ENCODE measurements at places on chromosomes 2 and 18.

DNA sequence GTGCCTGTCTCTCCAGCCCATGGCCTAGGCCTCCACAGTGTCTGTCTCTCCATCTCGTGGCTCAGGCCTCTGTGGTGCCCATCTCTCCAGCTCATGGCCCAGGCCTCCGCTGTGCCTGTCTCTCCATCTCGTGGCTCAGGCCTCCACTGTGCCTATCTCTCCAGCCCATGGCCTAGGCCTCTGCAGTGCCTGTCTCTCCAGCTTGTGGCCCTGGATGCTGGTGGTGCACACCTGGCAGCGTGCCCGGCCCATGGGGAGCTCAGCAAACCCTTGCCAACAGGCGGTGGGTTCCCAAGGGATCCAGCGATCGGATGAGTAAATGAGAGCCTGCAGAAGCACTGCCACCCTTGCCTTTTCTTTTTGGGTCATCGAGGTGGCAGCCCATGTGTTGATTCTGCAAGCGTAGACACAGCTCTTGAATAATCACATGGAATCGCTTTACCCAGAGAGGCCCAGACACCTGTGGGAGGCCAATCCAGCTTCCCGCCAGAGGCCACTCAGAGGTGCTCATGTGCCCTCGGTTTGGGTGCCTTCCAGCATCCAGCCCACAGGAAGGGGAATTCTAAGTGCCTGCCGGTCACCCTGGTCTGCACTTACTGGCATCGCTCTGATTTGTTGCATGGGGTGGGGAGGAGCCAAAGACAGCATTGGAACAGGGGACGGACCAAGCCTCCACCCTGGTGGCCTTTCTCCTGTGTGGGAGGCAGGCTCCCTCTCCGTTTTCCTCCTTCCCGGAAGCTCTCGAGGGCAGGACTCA, 101.8 kb upstream of the HDAC4 start:
- no peak for DNase-seq

DNA sequence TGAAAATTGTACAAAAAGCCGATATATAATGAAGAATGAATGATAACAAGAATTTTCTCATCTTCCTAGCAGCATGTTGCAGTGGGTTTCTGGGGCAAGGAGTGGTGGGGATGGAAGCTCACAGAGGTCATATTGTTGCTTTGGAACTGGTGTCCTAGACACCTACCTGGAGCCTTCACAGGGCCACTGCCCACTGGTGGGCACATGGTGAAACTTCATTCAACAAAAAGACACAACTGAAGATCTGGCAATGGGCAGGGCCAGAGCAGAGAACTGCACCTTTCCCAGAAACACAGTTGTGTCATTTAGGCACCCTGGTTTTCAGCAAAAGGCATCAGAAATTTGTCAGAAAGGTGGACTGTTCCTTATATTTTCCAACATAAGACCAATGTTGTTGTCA, 115.3 kb downstream of the FHOD3 start:
- DNase-seq: no peak

GRCh38 chr18:66344227-66344626, 259.7 kb downstream of the CDH19 start:
- no peak for DNase-seq

DNA sequence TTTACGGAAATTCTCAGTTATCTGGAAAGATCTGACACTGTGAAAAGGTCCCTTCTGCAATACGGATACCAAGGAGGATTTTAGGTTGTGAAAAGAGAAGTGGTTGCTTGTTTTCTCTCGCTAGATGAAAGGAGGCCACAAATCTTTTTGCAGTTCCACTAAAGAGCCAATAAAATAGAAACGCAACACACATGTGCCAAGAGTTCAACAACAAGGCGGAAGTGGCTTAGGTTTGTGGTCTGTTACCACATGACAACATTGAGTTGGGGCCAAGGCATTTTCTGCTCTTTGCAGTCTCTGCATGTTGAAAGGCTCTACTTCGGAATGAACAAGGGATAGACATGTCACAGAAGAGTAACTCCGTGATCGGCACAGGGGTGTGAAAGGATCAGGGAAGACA, 115.7 kb upstream of the OSR1 start:
- DNase-seq: peak; percentile 18

GRCh38 chr2:185279999-185280398, 458.6 kb upstream of the FSIP2 start:
- DNase-seq: no peak

GRCh38 chr2:38619458-38620164, 16.9 kb upstream of the HNRNPLL start:
- DNase-seq: no peak

- no peak for DNase-seq
These were observed 86.2 kb upstream of the THOC1 start for GRCh38 chr18:354003-354402.

DNA sequence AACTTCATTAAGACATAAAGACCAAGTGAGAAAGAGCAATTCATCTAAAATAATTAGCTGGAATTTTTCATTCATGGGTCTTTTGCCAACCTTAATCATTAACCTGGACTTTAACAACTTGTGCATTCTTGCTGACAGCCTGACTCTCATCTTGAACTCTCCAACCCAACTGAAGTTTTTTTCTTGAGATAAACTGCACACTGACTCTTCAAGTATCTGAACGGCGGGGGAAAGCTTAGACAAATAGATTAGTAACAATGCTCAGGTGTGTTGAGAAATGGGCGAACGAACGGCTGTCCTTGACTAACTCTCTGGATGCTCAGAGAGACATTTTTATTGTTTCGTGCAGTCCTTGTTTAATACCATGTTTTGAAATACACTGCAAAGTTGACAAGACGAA, 186.0 kb downstream of the DPP10 start:
- no peak for DNase-seq

GRCh38 chr2:234137400-234138014, 87.0 kb downstream of the SPP2 start:
- no peak for DNase-seq

- no peak for DNase-seq
These were observed 38.7 kb downstream of the STK39 start for GRCh38 chr2:168208652-168209051.

DNA sequence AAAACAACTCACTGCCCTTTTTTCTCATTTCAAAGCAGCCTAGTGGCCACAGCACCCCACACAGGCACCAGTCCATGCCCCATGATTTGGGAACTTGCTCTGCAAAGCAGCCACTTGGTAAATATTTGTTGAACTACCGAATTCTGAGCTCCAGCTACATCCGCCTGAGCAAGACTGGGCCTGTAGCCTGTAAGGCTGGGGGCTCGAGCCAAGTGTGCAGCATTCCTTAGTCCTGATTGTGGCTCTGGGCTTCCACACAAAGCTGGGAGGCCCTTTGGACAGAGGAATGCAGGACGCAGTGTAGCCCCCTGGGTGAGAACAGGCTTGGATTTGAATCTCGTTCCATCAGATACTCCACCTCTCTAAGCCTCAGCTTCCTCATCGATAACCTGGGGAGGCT, 88.4 kb downstream of the ACTR2 start:
- no peak for DNase-seq

DNA sequence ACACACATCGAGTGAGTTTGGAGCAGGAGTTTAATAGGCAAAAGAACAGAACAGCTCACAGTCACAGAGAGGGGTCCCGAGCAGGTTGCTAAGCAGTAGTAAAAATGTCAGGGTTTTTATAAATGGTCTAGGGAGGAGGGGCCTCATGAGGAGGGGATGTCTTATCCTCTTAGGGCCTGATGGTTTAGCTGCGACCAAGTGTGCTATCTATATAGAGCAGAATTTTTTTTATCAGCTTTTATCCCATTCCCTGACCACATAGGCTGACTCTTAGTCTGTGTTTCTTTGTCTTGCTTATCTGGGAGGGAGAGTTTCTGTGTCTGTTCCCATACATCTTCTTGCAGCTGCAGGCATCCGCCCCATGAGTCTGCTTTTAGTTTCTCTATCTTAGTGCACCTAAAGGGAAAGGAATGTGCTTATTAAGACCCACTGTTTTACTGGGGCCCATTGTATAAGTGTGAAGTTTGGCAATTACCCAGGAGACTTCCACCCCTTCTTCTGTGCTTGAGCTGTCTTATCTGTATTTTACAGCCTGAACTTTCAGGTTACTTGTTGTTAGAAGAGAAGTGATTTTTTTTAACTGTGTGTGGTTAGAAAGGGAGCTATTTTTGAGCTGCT, 30.4 kb upstream of the GMCL1 start:
- no peak for DNase-seq

- DNase-seq: no peak
These were observed 174.9 kb downstream of the SOX11 start for GRCh38 chr2:5867056-5867455.

DNA sequence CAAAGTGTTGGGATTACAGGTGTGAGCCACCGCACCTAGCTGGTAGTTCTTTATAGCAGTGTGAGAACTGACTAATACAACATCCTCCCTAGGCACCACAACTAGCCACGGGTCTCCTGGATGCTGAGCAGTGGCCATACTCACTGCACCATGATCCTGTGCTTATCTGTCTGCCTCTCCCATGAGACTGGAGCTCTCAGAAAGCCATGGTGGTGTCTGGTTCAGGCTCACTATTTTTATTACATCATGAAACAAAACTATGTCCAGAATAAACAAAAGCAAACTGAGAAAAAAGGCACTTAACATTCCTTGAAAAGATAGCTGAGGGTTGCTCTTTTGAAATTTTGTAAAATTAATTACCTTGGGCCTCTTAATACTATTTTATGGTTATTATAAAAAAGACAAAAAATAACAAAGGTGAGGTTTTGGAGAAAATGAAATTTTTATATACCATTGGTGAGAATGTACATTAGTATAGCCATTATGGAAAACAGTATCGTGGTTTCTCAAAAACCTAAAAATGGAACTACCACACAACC, 90.7 kb upstream of the TFCP2L1 start:
- DNase-seq: no peak

GRCh38 chr18:74990563-74991081, 218.3 kb downstream of the PTGR3 start:
- DNase-seq: no peak

DNA sequence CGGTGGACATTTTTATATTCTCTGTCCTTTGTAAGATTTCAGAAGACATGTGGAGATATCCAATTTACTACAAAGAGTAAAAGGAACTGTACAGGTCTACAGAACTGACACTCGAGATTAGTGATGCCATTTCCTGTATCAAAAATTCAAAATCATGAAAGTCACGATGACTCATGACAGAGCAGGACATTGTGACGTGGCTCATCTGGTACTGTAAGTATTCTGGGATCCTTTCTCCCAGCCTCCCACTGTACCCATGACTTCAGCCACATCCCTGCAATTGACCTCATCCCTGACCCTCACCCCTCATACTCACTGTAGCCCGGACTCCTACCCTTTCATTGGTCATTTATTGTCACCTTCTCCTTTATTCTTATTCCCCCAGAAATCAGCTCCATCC, 736.5 kb downstream of the EPHA4 start:
- no peak for DNase-seq

DNA sequence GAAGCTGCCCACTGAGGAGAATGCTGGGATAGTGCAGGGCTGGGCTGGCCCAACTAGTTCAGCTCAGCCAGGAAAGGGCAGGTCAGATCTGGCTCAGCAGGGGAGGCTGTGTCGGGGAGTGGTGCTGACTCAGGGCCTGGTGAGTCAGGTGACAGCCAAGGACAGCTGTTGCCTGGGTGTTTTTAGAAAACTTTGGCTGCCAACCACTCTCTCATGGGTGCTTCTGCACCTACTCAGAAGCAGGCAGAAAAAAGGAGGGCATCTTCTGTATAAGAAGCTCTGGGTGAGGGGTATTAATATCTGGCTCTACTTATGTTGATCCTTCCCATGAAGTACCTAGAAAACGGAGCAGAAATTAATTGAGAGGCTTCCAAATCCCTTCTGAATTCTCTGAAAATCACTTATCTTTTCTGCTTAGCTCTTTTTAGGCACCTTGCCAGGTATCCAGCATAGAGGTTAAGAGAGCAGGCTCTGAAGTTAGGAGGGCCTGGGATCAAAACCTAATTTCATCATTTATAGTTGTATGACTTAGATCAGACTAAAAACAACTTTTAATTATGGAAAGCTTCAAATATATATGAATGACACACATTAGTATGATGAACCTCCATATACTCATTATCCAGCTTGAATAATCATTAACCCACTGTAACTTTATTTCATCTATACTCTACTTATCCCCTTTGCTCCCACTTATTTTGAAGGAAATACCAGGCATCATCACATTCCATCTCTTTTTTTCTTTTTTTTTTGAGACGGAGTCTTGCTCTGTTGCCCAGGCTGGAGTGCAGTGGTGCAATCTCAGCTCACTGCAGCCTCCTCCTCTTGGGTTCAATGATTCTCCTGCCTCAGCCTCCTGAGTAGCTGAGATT, 15.5 kb upstream of the RAB10 start:
- no peak for DNase-seq

- DNase-seq: no peak
These were observed 290.3 kb upstream of the MMADHC start for GRCh38 chr2:149877913-149878312.

DNA sequence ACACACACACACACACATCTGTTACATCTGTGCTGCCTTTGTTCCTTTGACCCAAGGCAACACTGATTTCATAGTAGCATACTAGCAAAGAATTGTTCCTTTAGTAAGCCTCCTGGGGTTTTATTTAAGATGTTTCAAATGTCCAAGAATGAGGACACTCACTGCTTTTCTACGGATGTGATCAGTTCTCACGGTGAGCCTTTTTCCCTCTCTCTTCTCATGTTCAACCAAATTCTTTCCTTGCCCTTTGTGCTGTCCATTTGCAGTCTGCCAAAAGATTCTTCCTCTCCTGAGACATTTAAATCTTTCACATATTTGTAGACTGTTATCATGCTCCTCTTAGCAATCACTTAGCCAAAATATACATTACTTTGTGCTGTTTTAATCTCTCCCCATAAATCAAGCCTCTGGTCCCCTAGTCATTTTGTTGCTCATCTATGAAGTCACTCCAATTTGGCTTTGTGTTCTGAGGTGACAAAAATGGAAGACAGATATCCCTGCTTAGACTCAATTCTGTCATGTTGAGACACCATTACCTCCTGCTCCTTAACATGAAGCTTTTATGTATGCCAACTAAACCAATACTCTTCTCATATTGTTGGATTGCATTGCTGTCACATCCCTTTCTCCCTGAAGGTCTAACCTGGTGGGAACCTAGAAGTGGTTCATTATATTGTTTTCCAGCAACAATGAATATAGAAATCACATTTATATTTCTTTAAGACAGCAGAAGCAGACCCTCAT, 1605.3 kb upstream of the ACVR2A start:
- no peak for DNase-seq

- DNase-seq: peak; percentile 49
These were observed 1.3 kb downstream of the CIAO1 start for GRCh38 chr2:96267159-96267971.

GRCh38 chr2:5672749-5673144, 19.4 kb upstream of the SOX11 start:
- DNase-seq: no peak

DNA sequence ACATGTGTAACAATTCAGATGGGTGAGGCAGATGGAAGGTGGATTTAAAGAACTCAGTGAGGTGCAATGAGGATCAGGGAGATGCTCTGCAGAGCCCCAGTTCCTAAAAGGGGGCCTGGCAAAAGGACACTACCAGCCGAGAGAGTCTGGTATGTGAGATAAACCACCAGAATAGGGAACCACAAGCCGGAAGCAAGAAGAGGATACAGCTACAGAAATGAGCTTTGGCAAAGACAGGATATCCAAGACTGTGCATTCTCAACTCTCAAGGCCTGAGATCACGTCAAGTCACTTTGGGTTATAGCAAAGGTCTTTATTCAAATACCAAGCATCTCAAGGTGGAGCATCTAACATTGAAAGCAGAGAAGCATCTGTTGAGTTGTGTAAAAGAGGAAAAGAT, 293.5 kb downstream of the ARHGAP15 start:
- DNase-seq: no peak
